Left cardiac atrium (tissue), 4 donors: ENCODE measurements at places on chromosomes 3 and 15. TPM values are rescaled to one million over a fixed set of nuclear protein-coding genes. Genes with fewer than 3 reads are reported as not detected.

- no peak for DNase-seq
Measured at GRCh38 chr3:100978011-100978659, 15.1 kb downstream of the ABI3BP start.

- DNase-seq, result no peak
Measured at GRCh38 chr3:59483191-59483590, 433.4 kb upstream of the CFAP20DC start.

Gene ADGRG7
- total RNA-seq, result not detected

GRCh38 chr3:114902691-114903101 is 244.4 kb downstream of the ZBTB20 start:
- no peak for DNase-seq
